Activated CD8-positive, alpha-beta memory T cell treated with anti-CD3 and anti-CD28 coated beads for 48 hours (primary cell): ENCODE measurements at places on chromosomes 5 and 9.

DNA sequence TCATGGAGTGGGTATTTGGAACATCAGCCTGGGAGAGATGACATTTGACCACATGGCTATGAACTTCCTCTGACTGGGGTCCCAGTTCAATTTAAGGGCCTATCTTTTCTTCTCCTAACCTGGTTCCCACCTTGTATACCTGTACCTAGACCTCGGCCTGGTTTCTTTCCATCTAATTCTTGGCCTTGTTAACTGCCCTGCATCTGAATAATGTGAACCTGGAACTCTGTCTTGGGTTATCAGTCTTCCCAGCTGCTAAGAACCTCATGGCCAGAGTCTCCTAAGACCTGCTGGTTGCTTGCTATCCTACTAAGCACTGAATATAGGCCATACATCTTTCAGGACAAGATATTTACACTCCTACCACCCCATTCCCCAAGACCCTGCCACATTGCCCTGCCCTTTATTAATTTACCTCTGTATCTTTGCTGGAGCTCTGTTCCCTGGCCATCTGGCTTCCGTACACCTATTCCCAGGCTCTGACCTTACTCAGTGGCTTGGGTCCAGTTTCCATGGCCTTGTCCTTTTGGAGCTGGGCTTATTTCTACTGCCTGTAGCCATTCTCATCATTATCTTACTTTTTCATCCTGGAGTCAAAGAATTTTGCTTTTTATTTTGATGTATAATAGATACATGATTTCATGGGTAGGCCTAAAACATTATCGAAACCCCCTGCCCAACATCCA is 6.6 kb downstream of the PSAT1 start:
- DNase-seq = no peak

DNA sequence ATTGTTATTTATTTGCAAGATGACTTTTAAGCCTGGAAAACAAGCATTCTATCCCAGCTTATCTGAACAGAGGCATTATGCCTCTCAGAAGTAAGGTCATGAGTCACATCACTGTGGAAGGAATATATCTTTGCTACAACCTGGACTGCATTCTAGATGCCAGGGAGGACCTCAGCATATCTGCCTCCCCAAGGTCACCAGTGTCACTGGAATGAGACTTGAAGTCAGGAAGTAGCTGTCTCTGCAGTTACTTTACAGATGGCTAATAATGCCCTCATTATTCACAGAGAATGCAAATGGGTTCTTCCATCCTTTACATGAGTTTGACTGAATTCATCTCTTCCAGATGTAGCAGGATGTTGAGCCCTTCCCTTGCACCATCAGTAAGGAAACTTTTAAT is 4.4 kb upstream of the FAM13B start:
- no peak for DNase-seq

DNA sequence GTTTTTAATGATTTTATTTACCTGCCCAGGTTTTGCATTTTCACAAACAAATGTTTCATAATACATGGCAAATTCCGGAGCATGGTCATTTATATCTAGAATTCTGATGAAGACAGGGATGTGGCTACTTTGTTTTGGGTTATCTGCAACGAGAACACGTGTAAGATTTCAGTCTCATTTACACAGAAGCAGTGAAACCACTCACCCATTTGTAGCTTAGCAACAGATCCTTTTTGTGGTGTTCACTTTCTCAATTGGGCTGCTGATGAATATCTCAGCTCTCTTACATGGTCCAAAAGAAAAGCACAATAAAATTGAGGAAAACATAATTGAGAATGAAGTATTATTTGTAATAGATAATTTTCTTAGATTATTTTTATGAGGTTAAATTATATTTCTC is 148.6 kb downstream of the CDH9 start:
- DNase-seq = no peak

GRCh38 chr5:38531518-38531917 is 24.9 kb downstream of the LIFR start:
- DNase-seq = no peak

- no peak for DNase-seq
These were observed 26.1 kb upstream of the CCNB1 start for GRCh38 chr5:69140827-69141226.

DNA sequence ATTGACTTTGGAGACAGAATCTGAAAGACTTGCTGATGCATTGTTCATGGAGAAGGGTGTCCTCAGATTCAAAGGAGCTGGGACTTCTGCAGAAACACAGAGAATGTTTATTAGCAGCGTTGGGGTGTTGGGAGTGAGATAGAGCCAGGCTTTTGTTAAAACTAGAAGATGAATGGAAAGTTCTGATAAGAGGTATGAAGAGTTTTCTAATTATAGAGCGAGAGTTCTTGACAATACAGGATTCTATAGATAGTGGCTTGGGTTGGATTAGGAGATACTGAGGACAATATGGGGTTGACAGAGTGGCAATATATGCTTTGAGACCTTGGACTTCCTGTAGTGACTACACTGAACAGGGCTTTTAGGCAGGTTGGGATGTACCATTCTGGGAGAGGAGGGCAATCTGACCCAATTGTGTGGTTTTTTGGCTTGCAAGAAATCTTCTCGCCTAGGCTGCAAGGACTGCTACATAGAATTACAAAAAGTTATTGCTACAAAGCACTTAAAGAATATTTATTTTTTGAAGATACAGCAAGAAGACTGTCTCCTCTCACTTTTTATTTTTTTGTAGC is 83.1 kb downstream of the FER start:
- DNase-seq = no peak

DNA sequence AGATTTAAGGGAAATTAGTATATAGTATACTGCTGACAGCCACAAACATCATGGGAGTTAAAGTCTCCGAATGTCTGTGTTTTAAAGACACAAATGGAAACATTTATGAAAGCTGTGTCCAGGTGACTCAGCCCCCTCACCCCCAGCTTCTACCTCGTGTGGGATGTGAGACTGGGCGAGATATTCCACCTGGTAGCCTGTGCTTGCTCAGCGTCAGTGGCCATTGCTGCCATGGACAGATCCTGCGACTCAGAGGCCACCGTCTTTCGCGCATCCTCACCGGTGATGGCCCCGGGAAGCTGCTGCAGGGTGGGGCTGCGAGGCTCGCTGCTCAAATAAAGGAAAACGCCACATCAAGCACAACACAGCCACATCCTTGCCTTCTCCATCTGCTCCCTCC is 31.2 kb upstream of the EXOC3 start:
- no peak for DNase-seq

GRCh38 chr5:124651663-124652513 is 94.6 kb downstream of the ZNF608 start:
- no peak for DNase-seq

DNA sequence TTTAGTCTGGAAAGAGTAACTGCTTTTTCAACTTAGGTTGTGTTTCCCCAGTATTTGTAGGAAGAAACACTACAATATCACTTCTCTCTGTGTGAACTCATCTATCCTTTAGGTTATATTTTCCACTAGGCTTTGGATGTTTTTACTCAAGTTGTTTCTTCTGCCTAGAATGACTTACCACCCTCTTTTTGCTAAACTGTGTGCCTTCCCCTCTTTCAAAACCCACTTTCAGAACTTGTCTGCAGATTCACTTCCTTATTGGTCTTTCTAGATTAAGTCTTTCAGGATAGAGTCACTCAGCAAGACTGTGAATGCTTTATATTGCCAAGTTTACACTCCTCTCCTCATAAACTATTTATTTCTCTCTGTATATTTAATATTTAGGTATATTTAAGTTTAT is 14.2 kb upstream of the CAST start:
- no peak for DNase-seq

DNA sequence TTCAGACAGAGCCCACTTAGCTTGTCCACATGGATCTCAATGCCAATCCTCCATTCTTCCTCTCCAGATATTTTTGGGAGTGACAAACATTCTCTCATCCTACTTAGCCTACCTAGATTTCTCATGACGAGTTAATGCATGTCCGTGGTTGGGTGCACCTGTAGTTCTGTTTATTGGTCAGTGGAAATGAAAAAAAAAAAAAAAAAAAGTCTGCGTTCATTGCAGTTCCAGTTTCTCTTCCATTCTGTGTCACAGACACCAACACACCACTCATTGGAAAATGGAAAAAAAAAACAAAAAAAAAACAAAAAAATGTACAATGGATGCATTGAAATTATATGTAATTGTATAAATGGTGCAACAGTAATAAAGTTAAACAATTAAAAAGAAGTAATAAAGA is 59.0 kb downstream of the BASP1 start:
- no peak for DNase-seq

DNA sequence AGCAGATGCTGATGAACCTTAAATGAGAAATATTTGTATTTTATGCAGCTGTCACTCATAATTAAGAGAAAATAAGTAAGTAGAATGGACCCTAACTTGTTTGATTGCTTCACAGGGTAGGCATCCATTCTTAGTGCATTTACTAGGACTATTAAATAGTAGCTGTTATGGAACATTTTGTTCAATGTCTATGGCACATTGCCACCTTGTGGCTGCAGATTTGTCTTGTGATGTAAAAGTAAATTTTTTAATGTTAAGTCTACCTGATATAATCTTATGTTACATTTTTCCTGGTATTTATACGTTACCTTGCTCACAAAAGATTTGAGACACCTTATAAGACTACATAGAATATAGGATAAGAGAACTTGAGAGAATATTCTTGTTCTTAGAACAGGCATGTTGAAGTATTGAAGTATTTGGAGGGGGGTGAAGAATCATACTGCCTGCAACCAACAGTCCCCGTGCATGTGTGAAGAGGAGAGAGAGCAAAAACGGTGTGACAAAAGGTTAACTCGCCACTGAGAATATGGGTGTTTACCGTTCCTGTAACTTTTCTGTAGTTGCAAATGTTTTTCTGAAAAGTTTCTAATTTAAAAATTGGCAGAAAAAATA is 161.1 kb downstream of the MAST4 start:
- DNase-seq = no peak

GRCh38 chr5:169424279-169424655 is 123.3 kb upstream of the SLIT3 start:
- no peak for DNase-seq

DNA sequence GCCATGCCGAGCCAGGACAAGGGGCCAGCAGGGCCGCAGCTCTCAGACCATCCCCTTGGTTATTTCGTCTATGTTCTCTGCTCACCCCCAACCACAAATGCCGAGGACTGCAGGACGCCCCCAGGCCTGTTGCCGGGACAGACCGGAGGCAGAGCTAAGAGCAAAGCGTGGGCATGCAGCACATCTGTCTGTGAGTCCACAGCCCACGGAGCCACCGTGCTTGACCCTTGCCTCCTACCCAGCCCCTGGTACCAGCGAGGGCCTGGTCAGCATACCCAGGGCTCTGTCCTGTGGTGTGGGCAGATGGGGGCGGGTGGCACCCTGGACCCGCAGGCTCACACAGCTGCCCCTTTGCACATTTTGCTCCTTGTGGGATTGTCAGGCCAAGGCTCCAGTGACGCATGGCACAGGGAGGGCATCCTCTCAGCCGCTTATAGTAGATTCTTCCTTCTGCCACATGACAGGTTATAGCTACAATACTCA is 4.7 kb downstream of the BRD3 start:
- DNase-seq = no peak

DNA sequence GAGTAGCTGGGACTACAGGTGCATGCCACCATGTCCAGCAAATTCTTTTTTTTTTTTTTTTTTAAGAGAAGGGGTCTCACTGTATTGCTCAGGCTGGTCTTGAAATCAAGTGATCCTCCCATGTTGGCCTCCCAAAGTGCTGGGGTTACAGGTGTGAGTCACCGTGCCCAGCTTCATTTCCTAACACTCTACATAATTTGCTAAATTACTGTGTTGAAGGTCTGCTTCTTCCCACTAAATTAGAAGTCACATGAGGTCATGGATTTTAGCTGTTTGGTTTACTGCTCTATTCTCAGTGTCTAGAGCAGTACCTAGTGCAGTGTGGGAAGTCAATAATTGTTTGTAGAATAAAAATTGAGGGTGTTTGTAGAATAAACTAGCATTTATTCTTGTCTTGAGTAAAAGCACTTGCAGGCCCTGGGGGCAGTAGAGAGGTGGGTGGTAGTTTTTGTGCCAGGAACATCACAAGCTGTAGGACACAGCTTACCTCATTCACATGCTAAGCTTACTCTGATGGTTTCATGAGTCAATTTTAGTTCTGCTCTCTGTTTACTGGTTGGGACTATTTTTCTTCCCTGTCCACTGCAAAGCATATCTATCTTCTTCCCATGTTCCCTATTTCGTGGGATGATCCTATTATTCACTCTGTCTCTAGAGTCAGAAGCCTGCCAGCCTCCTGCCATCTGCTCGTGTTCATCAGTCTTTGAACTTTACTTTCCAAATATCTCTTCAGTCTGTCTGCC is 7.0 kb downstream of the TEX48 start:
- no peak for DNase-seq

DNA sequence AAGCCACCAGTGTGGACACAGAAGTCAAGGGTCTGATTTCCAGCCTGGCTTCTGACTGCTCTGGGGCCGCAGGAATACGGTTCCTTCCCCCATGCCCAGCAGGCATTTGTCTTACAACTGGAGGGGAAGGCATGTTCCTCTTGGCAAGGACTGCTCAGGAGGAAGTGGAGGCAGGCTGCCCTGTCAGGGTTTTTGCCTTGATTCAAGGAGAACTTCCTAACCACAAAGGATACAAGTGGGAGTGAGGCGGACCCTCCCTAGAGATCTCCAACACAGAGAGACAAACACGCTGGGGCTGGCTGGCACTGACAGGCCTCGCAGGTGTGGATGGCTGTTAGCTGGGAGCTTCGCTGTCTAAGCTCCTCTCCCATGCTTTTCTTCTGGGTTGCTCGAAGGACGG is 19.1 kb downstream of the TGFBI start:
- DNase-seq = no peak

GRCh38 chr5:95102080-95102479 is 182.8 kb downstream of the MCTP1 start:
- DNase-seq = no peak

GRCh38 chr5:4781299-4781698 is 358.8 kb upstream of the ADAMTS16 start:
- no peak for DNase-seq

DNA sequence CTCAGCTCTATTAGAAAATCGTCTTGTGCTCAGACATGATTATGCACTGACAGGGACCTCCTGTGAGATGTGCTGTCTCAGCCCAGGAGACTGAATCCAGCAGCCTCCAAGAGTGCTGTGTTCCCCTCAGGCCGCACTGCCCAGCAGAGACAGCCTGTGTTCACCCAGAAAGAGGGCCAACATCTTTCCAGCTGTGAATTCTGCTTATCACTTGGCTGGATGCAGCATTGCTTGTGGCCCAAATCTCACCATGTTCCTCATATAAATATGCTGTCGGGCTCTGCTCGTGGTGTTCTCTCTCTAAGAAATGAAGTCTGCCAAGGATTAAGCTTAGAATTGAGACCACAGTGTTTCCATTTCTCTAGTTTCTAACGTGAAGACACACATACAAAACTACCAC is 983.0 kb upstream of the WWC1 start:
- no peak for DNase-seq

- DNase-seq = no peak
These were observed 45.3 kb downstream of the COL5A1 start for GRCh38 chr9:134686896-134687295.
